ENCODE measurements at places on chromosomes 2 and 18.
A peak's percentile ranks its signal among the peaks of the same experiment; 100 is the strongest.

DNA sequence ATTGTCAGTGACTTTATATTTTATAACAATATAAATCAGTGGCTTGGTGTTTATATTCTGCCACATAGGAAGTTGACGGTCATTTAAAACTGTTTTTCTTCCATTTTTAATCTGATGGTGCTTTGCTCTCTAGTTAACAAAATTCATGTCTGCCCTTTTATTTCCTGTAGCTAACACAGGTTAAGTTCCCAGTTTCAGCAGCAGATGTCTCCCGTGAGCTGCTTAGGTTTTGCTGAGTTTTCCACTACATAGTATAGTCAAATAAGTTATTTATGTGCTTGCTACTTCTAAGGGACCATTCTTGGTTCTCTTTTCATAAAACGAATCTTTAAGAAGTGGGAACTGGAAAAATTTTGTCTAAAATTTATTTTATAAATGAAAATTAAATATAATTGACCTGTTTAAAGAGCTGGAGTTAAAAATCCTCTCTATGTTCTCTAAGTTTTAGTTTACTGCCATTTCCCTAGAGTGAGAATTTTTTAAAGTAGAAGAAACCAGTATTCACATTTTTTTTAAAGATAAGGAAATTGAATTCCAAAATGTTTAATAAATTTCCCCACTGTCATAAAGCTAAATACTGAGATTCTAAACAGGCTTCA lies 20.6 kb downstream of the HTR2B start:
- peak; percentile 75 for DNase-seq

- DNase-seq: no peak
These were observed 131.1 kb downstream of the FMNL2 start for GRCh38 chr2:152466041-152466440.

DNA sequence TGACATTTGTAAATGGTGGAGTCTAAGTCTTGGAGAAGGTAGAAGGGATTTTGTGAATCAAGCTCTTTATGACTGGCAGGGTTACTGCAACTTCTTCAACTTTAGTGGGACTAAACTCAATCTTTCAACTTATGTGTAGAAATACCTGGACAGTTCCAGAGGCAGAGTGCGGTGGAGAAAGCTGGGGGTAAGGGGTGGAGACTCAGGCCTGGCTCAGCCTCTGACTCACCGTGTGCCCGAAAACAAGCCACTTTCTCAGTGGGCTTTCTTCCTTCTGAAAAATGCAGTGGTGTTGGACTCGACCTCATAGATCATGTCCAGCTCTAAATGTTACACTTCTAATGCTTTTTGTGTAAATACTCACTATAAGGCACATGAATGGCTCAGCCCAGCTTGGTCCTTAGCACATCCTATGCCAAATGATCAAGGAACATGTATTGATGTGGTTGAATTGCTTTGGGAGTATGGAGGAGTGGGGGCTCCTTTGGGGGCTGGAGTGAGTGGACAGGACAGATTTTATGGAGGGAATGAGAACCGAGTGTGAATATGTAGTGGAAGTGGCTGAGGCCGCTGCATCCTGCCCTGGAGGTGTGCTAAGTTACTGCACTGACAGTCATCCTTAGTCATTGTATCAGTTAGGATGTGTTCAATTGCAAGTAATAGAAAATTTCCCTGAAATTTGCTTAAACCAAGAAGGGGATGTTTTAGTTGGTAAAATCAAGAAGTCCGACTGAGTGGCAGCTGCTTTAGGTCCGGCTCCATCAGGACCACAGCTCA lies 32.2 kb upstream of the IGFBP5 start:
- no peak for DNase-seq

DNA sequence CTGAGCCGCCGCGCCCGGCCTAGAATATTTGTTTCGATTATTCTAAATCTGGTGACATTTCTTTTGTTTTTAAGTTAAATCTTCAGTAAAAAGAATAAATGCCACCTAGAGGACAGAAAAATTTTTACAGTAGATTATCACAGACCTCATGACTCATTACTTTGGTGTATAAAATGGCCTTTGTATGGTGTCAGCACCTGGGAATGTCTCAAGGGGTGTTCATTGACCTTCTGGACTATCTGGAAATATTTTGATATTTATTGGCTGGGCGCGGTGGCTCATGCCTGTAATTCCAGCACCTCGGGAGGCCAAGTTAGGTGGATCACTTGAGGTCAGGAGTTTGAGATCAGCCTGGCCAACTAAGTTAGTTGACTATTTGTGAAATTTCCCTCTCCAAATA lies 30.3 kb upstream of the SLC30A6 start:
- peak; percentile 23 for DNase-seq

DNA sequence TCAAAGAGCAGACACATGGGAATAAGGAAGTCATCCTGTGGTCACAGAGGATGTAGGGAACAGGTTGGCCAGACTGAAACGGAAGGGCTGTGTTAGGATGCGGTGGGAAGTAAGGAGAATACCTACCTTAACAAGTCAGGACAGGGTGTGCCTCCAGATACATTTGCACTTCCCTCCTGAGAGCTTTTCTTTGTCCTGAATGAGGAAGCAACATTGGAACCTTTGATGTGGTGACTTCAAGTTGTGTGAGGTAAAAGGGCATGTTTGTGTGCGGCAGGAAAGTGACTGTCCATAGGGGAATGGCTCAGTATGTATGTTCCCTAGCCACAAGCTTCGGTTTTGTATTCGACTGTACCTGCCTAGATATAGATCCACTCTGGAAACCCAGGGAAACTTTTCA lies 24.9 kb upstream of the LRRTM1 start:
- DNase-seq: no peak

DNA sequence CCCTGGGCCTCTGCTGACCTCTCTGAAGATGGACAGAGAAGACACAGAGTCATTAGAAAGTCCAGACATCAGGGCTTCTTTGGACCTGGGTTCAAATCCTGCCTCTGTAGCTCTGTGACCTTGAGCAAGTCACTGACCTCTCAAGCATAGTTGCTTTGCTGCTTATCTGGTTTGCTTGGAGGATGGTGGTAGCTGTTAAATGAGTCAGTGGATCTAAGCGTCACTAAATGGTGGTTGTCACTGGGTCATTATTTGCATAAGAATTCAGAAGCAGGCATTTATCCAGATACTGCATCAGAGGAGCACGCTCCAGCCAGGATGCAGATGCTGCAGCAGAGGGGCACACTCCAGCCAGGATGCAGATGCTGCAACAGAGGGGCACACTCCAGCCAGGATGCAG lies 229.2 kb downstream of the GLI2 start:
- DNase-seq: no peak

GRCh38 chr2:2503864-2504418 lies 172.9 kb upstream of the MYT1L start:
- no peak for DNase-seq

- no peak for DNase-seq
These were observed 191.7 kb downstream of the NDUFA10 start for GRCh38 chr2:239833269-239834109.

GRCh38 chr2:30705711-30706533 lies 101.3 kb downstream of the CAPN13 start:
- no peak for DNase-seq

- DNase-seq: no peak
These were observed 82.7 kb downstream of the LAMA1 start for GRCh38 chr18:7034924-7035323.

GRCh38 chr2:220783671-220784070 lies 788.4 kb downstream of the EPHA4 start:
- no peak for DNase-seq

DNA sequence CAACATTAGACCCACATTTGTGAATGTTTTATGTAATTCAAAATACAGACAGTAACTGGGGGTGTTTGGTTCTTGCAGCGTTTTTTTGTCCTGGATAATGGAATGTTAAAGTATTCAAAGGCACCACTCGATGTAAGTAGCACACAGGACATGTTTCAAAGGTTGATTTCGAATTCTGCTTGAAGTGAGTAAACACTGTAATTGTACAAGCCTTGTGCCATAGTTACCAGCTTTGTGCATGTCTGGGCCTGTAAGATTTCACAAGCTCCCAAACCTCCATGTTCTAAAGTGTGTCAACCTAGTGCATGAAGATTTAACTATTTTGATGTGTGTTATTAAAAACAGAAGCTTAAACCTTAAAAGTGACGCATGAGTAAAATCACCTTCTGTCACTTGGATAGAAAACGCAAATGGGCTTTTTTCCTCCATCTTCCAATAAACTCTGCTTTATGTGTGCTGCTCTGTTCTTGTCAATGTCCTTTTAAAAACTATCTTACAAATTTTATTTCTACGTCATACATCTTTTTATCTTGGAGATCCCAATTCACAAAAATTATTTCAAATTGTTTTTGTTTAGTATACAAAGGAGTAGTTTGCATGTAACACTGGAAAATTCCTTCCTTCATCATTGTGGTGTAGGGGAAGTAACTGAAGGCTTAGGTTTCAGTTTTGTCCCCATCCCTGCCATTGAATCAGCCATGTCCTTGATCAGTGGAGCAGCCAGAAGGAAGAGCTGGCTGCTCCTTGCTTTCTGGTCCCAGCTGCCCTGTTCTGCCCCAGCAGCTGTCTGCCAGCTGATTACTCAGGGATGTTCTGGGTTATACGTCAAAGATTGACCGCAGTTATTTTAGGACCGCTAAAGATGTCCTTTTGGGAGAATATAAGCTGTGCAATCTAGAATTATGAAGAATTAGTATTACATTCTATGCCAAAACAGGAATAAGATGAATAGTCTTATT lies 119.2 kb downstream of the PRKRA start:
- peak; percentile 47 for DNase-seq

DNA sequence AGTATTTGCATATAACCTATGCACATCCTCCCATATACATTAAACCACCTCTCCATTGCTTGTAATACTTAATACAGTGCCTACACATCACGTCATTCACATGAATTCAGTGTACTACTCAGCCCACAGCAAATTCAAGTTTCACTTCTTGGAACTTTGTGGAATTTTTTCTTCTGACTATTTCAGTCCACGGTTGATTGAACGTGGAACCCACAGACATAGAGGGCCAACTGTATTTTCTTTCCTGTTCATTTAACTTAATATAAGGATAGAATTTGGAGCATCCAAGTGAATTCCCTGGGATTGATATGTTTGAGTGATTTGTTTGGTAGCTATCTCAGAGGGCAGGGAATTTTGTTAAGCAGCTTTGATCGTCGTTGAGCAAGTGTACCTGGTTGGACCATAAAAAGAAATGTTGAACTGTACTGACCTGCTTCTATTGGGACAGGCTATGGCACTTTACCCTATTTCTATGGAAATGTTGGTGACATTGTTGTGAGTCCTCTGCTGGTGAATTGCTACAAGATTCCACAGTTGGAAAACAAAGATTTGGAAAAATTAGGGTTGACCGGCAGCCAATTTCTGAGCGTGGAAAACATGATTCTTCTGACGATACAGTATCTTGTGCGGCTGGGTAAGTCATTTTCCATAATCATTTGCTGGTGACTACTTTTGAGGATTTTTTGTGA lies 156.6 kb downstream of the ESCO1 start:
- DNase-seq: peak; percentile 40

DNA sequence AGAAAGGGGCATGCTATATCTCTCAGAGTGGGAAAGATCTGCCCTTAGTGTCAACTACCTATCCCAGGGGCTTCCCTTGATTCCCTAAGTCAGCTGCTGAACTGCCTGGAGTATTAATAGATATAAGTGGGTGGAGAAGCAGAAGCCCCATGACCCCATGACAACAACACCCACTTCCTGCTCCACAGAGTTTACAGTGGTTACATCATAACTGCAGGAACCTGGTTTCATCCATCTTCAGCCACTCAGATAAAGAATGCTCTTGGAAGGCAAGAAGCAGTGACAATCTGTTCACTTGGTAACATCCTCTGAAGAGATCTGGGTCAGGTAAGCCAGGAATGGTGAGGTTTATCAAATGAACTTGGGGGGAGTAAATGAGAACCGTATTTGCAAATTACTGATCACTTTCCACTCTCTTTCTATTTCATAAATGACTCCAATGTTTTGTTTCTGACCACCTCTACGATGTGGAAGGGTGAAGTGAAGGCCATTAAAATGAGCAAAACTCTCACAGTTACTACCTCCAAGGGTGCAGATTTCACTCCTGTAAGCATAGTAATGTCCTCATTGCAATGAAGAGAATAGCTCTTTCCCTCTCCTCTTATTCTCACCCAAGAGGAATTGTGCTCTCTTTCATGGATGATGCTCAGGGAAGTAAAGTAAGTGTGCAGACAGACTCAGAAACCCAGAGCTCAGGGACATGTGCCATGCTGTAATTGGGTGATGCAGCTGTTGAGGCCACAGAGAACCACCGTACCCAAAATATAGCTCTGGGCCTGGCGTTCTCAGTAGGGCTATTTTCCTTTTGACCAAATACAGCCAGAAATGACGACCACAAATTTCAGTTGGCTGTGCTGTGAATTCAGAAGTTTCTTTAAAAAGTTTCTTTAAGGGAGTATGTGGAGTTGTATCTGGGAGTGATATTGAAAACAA lies 192.8 kb upstream of the APCDD1 start:
- DNase-seq: no peak

- DNase-seq: peak; percentile 46
These were observed 35.7 kb upstream of the GPR155 start for GRCh38 chr2:174522553-174522952.

DNA sequence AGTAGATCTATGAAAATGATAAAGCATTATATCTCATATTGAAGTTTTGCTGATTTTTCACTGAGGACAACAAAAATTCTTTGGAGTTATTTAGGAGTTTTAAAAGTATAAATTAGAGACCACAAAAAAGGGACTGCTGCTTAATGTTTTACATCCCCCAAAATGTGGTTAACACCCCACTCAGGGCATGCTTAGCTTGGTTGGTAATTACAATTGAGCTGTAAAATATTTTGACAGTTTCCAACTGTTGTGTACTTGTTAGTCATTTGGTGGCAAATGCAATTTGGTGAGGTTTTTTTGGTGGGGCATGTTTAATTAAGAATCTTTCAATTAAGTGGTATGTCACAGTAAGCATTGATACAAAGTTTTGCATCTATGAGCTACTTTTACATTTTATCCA lies 137.3 kb upstream of the OTX1 start:
- DNase-seq: no peak

DNA sequence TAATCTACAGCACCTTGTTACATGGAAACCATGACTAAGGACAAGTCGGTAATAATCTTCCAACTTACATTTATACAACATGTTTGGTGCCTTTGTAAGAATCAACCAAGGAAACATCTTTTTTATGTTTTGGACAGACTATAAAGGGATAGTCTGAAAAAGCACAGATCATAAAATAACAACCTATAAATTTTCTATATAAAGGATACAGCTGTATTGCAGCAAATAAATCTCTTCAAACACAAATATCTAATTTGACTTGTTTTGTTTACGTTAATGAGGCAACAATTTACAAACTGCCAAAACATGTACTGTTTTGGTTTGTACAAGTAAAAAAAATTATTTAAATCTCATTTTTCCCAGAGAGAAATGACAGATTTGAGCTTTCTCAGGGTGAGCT lies 92.5 kb downstream of the SRBD1 start:
- no peak for DNase-seq

DNA sequence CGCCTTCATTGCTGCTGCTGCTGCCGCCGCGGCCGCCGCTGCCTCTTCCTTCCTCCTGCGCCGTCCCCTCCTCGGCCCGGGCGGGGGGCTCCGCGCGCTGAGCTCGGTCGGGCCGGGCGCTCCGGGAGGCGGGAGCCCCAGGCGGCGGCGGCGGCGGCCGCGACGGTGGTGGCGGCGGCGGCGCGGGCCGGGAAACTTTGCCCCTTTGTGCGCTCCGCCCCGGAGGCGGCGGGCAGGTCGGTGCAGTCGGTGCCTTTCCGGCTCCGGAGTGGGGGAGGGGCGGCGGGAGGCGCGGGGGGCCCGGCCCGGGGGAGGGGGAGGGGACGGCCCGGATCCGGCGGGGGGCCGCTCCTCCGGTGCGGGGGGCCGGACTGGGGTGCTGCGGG lies 205 bp downstream of the TET3 start:
- no peak for DNase-seq

Data from muscle of leg (tissue), 16 donors.